ENCODE measurements at places on chromosomes 6 and 20.

- no peak for DNase-seq
Observed at GRCh38 chr6:140636908-140637402, 1262.5 kb upstream of the CITED2 start.

DNA sequence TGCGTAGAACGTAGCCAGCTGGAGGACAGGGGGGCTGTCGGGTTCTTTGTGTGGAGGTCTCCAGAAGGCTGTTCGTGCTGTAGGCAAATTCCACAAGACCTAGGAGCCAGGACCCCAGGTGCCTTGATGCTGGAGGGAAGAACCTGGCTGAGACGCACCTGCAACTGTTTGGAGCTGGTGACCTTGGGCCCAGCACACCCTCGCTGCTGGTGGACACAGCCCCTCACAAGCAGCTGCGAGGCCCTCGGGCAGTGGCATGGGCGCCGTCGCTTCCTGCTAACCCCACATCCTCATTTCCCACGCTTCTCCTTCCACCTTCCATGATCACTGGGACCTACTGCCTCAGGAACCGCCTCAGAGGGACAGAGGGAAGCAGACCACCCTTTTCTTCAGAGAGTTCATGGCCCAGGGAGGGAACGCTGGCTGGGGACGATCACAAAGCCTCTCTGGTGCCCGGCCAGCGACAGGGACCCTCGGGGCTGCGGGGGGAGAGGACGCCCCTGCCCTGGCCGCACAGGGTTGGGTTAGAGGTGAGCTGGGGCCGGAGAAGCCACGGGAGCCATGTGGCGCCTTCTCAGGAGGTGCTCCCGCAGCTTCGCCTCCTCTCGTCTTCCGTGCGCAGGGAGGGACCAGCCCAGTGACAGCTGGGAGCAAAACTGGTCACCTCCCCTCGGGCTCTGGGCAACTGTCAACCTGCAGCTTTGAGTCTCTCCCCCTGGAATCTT is 18.4 kb downstream of the DLL1 start:
- no peak for DNase-seq

GRCh38 chr6:12298995-12299394 is 8.8 kb downstream of the EDN1 start:
- DNase-seq: no peak

- DNase-seq: no peak
Observed at GRCh38 chr6:108730635-108731515, 117.3 kb upstream of the ARMC2 start.

DNA sequence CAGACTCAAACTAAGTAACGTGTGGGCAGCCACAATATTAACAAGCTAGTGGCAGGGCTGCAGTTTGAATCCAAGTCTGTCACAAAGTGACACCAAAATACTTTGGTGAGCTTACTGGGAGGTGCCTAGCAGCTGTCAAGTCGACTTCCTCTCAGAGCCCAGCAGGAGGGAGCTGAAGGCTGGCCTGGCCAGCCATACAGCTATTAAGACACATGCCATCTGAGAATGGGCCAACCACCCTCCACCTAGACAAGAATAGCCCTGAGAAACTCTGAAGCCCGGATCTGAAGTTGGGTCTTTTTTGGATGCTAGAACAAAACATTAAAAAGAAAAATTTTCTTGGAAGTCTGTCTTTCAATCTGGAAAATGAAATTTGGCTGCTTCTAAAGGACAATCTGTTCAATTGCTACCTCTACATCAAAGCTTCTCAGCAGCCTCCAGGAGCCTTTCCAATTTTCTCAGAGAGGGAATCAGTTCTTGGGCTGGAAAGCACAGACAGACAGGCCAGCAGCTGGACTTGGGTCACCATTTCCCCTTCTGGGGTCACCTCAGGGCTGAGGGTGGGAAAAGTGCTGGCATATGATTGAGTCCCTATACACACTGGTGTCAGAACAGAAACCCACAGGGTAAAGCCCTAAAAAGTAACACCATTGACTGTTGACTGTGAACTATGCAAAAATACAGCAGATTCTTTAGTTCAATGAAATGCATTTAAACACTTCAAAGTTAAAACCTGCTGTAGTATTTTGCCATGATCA is 42.9 kb downstream of the UQCC1 start:
- no peak for DNase-seq

DNA sequence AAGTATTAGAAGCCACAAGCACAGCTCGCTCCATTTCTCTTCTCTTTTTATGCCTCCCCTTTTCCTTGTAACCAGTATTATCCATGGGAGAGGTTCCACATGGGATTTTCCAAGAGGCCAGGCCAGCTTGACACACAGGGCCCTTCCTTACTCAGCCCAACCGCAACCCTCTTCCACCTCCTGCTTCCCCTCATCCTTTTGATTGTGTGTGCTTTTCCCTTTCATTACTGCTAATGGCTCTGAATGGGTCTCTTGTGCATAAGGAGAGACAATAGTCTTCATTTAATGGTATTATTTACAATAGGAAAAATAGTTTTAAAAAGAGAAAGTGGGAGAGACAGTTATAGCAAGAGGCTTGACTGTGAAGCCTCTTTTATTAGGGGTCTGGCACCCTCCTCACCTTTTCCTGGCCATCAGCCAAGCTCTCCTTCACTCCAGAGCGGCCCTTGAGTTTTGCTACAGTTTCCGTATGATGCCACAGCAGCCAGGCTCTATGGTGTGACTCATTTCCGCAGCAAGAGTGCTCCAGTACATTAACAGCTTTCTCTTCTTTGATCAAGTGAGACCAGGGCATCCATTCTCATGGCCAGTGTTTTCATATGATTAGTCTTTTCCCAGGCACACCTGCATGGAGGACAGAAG is 579.5 kb downstream of the TFAP2B start:
- no peak for DNase-seq

- DNase-seq: no peak
Observed at GRCh38 chr20:46456255-46457028, 50.0 kb upstream of the ELMO2 start.

- no peak for DNase-seq
Observed at GRCh38 chr20:45052698-45053429, 48.1 kb downstream of the KCNS1 start.

Measured in stimulated activated naive CD4-positive, alpha-beta T cell (primary cell).